ENCODE measurements at places on chromosomes 7 and 10.

DNA sequence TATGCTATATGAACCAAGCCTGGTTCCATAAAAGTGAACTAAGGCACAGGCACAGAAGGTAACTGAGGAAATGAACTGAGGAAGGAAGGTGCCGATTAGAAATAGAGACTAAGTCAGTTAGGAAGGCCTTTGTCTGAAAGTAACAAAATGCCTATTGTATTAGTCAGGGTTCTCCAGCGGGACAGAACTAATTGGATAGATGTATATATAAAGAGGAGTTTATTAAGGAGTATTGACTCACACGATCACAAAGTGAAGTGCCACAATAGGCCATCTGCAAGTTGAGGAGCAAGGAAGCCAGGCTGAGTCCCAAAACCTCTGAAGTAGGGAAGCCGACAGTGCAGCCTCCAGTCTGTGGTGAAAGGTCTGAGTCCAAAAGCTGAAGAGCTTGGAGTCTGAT is 13.9 kb upstream of the PLXNA4 start:
- DNase-seq: no peak

- no peak for DNase-seq
Observed at GRCh38 chr7:155286686-155287085, 11.0 kb upstream of the INSIG1 start.

GRCh38 chr7:7857143-7857583 is 111.4 kb upstream of the GLCCI1 start:
- no peak for DNase-seq

- DNase-seq: no peak
Observed at GRCh38 chr10:76333796-76334195, 902.4 kb downstream of the LRMDA start.

DNA sequence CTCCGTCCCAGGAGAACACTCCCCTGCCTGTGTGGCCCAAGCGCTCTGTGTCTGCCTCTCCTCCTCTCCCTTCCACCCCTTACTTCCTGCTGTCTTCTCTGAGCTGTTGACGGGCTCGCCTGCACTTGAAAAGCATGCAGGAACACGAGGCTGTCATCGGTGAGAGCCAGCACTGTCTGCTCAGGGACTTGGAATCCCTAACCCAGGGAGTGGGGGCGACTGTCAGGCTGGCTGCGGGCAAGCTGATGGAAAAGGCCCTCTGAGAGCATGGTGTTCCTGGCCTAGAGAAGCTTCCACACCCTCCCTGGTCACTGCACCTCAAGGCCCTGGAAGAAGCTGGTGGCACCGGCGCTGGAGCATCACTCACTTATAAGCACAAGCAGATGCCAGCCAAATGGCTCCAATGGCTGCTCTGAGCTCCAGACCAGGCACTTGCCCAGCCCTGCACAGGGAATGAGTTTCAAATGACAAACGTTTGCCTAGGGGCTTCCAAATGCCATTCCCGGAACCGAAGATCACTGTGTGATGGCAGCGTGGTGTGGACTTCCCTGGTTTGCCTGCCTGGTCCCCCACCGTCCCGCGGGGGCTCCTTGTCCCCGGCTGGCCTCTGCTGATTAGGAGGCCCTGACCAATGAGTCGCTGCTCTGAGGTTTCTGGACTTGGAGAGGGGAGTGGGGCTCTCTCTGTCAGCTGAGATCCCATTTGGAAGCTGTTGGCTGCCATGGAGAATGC is 56.7 kb upstream of the EBF3 start:
- DNase-seq: no peak

- DNase-seq: no peak
Observed at GRCh38 chr10:122782911-122783310, 62.7 kb downstream of the CUZD1 start.

DNA sequence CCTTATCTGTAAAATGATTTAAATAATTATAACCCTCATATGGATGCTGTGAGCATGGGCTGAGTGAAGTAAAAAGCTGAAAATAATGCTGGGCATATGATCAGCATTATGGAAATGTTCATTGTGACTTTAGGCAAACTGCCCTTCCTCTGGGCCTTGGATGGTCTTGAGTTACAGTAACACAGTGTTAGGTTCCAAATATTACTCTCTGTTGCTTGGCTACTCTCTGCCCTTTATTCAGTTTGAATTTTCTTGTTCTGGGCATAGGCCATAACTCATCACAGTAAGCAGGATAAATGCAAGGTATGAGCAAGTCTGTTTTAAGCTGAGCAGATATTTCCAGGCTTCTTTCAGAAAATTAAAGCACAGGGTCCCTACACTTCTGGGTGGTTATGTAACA is 868.0 kb downstream of the KCNMA1 start:
- no peak for DNase-seq

DNA sequence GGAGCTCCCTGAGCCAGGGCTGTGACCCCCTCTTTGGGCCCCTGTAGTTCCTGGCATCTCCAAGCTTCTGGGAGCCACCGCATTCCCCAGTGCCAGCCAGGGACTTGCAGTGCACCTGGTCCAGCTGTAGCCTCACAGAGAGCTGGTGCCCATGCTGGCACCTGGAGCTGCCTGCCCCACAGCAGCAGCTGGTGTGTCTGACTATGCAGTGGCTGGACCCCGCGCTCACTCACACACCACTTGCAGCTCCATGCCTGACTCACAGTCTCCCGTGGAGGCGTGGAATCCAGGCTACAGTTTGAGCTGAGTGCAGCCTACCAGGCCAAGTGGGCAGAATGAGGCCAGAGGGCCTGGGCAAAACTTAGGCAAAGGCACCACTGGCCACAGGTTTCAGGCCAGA is 102.2 kb upstream of the NAMPT start:
- DNase-seq: no peak

DNA sequence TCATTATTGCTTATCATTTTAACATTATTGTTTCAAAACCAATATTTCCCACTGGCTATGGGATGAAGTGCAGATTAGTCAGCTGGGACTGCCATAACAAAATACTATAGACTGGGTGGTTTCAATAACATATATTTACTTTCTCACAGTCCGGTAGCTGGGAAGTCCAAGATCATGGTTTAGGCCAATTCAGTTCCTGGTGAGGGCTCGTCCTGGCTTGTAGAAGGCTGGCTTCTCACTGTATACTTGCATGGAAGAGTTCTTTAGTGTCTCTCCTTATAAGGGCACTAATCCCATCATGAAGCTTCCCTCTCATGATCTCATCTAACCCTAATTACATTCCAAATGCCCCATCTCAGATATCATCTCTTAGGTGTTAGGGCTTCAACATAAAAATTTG is 101.3 kb downstream of the CHRM2 start:
- DNase-seq: no peak

DNA sequence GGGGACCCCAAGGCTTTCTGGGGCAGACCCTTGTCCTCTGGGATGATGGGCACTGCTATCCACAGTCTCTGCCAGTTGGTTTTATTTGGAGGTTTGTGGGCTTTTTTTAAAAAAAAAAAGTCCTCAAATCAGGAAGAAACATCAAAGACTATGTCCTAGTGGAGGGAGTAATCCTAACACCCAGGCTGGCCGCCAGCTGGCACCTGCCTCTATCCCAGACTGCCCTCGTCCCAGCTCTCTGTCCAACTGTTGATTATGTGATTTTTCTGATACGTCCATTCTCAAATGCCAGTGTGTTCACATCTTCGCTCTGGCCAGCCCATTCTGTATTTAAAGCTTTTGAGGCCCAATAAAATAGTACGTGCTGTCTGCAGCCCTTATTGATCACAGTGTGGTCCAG is 61.0 kb upstream of the LRRC4 start:
- DNase-seq: no peak

- no peak for DNase-seq
Observed at GRCh38 chr7:101853684-101854083, 36.3 kb downstream of the CUX1 start.

- DNase-seq: no peak
Observed at GRCh38 chr7:119724041-119724792, 548.8 kb upstream of the KCND2 start.

DNA sequence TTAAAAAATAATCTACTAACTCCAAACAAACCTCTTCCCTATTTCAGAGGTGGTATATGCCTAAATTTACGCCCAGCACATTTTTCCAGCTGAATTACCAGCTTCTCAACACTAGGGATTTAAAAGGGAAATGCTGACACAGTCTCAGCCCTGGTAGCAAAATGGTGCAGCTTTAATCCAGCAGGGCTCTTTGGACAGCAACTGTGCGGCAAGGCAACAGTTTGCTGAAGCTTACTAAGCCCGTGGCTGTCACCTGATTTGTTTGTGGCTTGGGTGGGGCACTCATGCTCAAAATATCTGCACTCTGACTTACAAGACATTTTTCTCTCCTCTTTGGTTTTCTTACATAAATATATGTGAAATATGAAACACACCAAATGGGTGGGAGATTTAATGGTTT is 206.7 kb downstream of the POU6F2 start:
- DNase-seq: no peak

- no peak for DNase-seq
Observed at GRCh38 chr7:36599645-36600313, 124.5 kb downstream of the AOAH start.

- no peak for DNase-seq
Observed at GRCh38 chr10:102757323-102757722, 13.6 kb downstream of the WBP1L start.

DNA sequence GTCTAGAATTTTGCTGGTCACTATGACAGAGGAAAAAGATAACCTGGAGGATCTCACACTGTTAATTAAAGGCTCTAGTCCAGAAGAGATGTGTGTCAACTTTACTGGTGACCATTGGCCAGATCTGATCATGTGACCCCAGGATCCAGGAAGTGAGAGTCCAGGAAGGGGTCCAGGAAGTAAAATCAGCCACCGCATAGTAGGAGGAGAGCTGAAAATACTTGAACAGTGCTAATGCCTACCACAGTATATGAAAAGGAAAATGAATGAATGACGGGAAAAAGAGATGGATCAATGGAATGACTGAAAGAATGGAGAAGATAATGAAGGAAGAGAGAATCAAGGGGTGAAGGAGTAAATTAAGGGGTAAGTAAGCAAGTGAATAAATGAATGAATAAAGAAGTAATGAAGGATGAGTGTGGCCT is 415.3 kb downstream of the RPS24 start:
- DNase-seq: no peak

DNA sequence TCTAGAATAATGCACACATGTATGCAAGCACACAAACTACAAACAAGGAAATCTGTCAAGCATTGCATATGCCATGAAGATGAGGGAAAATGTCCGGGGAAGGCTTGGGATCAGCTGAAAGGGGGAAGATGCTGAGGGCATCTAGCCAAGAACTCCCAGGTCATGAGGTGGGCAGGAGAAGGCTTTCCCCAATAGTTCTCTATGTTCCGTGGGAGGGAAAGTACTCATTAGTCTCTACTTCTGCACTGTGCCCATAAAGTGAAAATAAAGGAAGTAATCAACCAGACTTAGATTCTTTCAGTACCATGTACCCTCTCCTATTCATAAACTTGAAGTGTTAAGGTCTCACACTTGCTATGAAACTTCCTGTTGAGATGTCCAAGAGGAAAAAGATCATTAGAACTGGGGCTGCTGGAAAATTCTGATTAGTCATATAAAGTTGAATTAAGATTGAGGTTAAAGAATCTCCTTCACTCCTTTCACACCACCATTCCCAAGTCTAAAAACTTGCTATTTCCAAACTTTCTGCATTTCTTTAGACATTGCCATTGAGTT is 17.1 kb upstream of the LIPF start:
- no peak for DNase-seq

- no peak for DNase-seq
Observed at GRCh38 chr7:80974396-80975358, 55.8 kb upstream of the SEMA3C start.

- no peak for DNase-seq
Observed at GRCh38 chr7:55203300-55203699, 161.8 kb upstream of the LANCL2 start.

- DNase-seq: no peak
Observed at GRCh38 chr7:22563032-22563501, 63.1 kb upstream of the STEAP1B start.

DNA sequence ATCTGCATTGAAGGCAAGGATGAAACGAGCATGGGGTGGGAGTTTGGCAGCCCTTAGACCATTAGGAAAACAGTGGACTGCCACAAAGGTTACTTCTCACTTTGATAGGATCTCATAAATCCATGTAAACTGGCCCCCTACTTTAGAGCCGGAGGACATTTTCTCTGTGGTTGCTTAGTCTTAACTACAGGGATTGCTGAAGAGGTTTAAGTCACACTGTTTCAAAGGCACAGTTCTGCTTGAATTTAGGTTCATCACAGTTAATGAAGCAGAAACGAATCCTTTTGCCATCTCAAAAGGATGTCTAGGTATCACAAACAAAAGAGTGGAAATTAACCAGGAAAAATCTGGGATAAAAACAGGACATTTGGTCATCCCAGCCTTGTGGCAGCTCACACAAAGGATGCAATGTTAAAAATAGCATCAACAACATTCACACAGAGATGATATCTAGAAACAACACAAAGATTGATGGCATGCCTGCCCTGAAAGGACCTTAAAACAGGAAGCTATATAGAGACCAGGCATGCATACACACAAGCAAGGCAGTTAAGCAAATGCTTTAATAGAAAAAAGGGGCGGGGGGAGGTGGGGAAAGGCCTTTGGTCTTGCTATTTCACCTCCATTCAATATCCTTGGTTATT is 74.0 kb downstream of the DOCK4 start:
- no peak for DNase-seq

DNA sequence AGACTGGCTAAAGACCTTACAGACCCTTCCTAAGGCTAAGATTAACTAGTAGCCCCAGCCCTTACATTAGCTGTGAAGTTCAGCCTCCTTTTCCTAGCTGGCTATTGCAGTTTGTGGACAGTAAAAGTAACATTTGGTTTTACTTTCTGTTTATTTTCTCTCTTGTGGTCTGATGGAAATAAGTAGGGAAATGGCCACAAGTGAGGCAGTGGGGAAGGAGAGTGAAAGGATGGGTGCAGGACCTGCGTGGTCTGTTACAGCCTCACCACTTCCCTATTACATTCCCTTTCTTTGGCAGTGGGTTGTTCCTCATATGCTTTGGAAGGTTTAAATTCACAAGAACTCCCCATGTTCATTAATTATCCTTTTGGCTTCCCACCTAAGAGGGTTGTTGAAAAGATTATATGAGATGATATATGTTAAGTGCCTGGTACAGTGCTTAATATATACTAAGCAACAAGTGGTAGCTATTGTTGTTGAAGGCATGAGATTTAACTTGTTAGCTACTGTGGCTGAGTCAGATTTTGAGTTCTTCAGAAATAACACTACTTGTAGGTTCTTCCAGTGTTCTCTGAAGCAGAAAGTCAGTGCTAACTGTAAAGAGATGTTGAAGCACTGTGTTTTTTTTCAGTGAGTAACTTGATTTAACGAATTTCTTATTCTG is 181.7 kb downstream of the ST7 start:
- no peak for DNase-seq

GRCh38 chr10:990808-991207 is 2.6 kb downstream of the GTPBP4 start:
- no peak for DNase-seq
